ENCODE measurements at places on chromosomes 3 and 15.

- DNase-seq = no peak
These were observed 206.6 kb downstream of the UACA start for GRCh38 chr15:70556779-70557178.

DNA sequence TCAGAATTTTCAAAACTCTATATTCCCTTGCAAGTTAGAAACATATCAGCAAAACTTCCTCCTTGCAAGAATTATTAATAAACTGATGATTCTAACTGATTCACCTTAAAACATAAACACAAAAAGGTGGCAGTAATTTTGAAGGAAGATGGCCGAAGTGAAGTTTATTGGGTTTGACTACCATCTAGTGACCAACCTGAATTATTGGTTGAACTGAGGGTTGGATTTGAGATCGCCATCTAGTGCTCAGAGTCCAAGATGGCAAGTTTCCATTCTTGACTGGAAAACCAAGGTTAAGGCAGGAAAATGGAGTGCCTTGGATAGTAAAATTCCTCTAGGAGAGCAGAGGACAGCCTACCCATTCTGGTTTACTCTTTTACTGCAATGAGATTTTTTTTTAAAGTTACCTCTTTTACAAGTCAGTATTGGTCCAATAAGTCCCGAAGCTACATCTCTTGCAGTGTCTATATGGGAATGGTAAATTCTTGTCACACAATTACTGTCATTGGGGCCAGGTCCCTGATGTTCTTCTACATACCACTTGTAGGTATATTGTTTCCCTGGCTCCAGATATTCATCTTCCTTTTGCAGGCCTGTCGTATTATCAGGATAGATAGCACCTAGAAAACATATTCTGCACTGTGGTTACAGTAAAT lies 51.6 kb upstream of the CP start:
- peak; percentile 82 for DNase-seq

- no peak for DNase-seq
These were observed 22.7 kb downstream of the ST6GAL1 start for GRCh38 chr3:186953011-186953487.

- no peak for DNase-seq
These were observed 27.3 kb downstream of the DUT start for GRCh38 chr15:48358229-48359152.

DNA sequence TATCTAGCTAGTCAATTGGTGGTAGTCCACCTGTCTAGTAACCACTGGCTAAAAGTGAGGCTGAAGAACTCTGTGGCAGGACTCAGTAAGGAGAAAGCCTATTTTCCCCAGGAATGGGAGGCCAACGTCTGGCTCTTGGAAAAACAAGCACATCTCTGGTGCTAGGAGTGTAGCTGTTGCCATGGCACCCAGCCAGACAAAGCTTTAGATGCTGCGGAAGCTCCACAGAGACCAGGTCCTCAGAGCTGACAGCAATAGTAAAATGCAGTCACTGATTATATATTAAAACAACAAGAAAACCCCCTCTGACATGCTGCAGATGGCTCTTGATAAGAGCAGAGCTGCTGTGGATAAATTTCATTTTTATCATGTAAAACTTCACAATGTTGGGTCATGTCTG lies 124.9 kb upstream of the STRIT1 start:
- DNase-seq = no peak

DNA sequence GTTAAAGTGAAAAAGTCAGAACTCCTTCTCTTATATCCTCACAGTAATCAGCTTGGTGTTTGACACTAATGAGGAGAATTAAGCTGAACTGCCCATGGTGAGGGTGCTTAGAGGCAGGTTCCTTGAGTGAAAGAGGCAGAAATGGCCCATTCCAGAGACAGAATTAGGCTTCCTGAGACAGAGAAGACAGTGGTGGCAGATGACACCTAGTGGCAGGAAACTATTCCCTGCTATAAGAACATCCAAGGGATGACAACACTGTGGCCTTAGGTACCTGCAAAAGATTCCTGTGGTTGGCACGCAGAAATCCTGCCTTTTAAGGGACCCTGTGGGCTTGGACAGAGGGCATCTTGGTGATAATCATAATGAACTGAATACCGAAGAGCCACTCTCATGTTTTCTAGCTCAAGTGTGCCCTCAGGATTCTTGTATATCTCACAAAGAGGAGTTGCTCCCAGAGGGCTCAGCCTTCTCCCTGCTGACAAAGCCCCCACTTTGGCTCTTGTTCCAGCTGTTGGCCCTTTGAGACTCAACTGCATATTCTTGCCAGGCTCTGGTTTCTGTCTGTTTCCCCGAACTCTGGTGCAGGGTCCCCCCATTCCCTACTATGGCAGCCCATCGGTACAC lies 56.0 kb downstream of the KBTBD12 start:
- no peak for DNase-seq

DNA sequence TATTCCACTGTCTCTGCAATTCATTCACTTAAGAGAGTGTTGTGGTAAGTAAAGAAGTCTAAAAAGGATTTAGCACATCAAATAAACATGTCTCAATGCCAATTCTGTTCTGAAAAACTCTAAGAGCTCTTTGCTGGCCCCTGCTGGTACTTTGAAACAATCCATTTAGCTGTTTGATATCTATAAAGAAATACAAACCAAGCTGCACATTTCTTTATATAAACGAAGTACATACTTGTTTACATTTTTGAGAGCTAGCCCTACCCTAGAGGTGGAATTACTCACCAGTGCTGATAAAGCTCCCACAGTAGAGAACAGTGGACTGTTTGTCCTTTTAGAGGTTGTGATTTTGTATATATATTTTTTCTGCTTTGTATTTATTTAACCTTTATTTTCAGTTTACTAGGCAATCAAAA lies 75.5 kb downstream of the NEDD4 start:
- DNase-seq = peak; percentile 91

DNA sequence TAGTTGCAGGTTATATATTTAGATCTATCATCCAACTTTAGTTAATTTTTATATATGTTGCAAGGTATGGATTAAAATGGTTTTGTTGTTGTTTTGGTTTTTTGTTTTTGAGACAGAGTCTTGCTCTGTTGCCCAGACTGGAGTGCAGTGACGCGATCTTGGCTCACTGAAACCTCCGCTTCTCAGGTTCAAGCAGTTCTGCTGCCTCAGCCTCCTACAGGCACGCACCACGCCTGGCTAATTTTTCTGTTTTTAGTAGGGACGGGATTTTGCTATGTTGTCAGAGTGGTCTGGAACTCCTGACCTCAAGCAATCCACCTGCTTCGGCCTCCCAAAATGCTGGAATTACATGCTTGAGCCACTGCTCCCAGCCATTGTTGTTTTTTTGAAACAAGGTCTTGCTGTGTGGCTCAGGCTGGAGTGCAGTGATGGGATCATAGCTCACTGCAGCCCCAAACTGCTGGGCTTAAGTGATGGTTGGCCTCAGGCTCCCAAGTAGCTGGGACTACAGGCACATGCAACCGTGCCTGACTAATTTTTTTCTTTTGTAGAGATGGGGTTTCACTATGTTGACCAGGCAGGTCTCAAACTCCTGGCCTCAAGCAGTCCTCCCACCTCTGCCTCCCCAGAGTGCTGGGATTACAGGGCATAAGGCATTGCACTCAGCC lies 92.0 kb downstream of the ZNF609 start:
- DNase-seq = no peak

DNA sequence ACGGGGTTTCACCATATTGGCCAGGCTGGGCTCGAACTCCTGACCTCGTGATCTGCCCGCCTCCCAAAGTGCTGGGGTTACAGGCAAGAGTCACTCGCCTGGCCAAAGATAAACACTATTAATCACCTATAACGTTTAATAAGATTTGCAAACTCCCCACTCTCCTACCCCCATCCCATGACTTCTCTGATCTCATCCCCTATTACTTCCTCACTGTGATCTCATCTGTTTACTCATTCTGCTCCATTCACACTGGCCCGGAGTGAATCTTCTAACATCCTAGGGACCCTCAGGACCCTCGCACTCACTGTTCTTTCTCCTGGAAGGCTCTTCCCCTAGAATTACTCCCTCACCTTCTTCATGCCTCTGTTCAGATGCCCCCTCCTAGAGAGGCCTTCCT lies 78.9 kb downstream of the DGKG start:
- DNase-seq = no peak

DNA sequence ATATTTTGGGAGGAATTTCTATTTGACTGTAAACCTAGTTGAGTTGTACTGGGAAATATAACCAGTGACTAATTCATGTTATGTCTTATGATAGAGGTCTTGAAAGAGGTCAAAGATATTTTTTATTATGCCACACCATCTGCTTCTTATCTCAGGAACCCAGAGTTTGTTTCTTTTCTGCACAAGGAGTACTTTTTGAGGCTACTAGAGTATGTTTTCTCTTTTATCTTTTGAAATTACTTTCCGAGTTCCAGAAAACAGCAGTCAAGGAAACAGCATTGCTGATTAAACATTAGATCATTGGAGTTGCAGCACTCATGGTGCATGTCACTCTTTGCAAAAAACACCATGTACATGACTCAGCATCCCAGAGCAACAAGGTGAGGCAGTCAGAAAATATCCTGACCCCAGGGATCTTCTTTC lies 645.8 kb upstream of the NR2F2 start:
- DNase-seq = no peak

GRCh38 chr15:91045065-91045464 lies 22.7 kb upstream of the VPS33B start:
- DNase-seq = no peak

DNA sequence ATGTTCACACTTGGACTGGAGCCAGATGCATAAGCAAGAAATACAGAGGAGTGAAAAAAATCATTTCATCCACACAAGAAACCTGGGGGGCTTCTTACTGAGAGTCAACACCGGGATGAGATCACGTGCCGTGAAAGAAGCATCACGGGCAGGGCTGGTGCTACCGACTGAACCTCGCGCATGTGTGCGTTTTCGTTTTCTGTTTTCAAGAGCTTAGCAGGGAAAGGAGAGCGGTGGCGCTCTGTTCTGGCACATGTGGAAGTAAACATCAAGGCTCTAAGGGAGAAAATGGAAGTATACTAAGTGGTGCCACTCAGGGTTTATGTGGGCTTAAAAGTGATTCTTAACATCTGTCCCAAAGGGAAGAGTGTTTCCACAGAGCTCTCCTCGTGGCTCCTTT lies 55.9 kb downstream of the VGLL4 start:
- DNase-seq = no peak

DNA sequence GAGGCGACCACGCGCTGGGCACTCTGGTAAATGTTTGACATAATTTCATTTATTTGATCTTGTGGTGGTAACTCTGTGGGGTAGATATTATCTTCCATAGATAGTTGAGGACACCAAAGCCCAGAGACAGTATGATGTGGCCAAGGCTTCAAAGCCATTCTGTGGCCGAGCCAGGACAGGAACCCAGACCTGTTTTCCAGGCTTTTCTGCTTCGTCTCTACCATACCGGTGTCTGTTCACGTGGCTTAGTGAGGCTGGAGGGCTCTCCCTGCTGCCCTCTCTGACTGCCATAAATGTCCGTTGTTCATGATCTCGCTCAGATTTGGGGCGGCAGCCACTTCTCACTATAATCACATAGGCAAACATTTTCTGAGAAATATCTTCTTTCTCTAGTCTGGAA lies 134.7 kb downstream of the PEX5L start:
- no peak for DNase-seq

- no peak for DNase-seq
These were observed 151.7 kb downstream of the CLSTN2 start for GRCh38 chr3:140086642-140087041.

GRCh38 chr15:88714782-88715372 lies 76.1 kb downstream of the ISG20 start:
- no peak for DNase-seq

DNA sequence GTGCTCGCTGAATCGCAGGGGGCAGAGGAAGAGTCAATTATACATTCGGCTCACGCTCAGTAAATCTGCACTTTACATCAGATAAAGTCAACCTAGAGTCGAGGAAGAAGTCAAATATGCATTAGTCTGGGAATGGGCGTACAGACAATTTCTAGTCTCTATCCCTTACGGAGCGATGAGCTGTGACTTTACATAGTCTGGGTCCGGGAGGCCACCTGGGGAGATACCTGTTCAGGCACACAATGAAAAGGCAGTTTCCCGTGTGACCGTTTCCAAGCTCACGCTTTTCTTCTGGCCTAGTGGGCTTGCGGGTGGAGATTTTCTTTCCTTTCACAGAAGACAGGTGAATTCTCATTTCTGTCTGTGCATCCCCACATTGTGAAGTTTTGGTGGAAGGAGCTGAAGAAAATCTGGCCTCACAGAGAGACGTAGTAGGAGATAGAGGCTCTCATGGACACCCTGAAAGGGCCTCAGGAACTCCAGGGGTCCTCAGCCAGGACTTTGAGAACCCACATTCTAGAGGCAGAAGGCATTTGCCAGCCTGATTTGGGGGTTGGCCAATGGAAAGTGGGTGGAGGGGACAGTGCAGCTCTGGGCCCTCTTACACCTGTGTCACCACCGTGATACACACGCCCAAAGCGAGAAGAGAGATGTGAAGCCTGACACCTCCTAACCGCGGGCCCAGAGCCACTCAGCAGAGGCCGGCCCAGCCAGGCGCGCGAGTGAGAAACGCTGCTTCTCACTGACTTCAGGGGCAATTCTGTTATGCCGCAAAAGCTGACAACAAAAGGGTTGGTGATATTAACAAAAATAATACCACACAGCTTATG lies 10.7 kb upstream of the OCA2 start:
- no peak for DNase-seq

DNA sequence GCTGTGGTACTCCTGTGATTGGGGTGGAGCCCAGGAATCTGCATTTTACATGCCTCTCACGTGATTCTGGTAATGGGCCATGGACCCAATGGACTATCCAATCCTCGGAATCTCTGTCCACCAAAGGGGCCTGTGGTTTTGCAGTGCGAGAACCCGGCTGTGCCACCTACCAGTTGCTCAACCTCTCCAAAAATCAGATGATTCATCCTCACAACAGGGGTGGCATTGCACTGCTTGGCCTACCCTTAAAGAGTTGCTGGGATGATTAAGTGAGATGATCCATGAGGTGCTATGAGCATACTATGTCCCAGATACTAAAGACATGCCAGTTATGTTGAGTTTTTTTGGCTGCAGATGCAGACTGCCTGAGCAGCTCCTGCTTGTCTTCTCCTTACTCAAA lies 5.1 kb downstream of the ANP32A start:
- DNase-seq = no peak

GRCh38 chr3:114338651-114339357 lies 45.0 kb downstream of the TIGIT start:
- DNase-seq = no peak

DNA sequence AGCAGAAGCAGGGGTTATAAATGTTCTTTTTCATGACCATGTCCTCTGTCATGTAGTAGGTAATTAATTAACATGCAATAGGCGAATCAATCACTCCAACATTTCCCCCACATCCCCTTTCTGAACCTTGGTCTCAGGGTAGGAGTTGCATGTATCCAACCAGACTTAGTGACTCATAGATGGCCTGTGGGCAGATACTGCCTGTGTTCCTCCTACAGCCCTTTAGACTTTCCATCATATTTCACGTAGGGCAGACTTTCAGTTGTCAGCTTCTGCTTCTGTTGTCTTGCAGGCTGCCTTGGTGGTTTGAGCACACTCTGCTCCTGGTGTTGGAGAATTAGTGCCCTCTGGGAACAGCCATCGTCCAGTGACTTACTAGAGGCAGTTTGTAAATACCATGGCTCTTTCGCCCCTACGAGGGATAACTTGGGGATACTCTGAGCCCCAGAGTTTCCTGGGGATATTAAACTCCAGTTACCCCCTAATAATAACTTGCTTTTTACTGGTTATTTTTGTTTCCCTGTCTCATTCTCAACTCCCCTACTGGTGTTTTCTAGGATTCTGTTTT lies 244.4 kb downstream of the EDEM1 start:
- DNase-seq = no peak

Data from amniotic stem cell (primary cell).